IMR-90 (cell line): ENCODE measurements at places on chromosomes 16 and 17. TPM values are rescaled to one million over a fixed set of nuclear protein-coding genes. Genes with fewer than 3 reads are reported as not detected.

DNA sequence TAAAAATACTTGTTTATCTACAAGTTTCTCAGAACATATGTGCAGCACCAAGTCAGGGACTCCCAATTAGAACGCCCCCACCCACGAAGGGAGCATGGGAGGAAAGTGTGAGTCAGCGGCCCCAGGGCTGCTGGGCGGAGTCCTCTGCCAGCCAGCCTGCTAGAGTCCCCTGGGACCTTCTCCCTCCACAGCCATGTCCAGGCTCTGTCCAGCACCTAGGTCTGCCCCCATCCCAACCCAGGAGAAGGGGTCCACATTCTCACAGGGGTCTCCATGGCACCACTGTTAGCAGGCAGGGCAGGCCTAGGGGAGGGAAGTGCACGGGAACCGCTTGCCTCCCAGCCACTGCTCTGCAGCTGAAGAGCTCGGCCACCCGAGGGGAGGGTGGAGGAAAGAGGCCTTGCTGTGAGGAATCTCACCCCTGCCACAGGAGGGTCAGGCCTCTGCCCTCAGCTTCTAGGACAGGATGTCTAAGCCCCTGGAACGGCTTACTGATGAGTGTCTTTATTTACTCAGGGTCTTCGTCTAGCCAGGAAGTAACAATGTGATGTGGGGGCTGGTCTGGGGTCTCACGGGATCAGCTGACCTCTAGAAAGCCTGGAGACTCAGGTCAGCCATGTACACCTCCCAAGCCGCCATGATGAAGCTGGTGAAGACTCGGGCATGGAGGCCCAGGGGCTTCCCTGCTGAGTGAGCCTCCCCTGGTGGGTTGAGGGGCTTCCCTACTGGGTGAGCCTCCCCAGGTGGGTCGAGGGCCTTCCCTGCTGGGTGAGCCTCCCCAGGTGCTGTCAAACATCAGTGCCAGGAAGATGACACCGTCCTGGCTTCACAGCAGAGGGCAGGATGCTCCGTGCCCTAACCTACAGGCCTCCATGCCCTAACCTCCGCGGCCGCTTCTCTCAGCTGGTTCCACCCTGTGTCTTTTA, 190.3 kb downstream of the RBFOX3 start:
- no peaks in the 10 kb centered on the region for H3K4me1 ChIP-seq
- H3K27me3 ChIP-seq, result peaks cover 4% of the 10 kb centered on the region; the same call in 1 of the 2 replicates
- DNase-seq, result no peak
- no peaks in the 10 kb centered on the region for H3K36me3 ChIP-seq
- no peak overlapping the region for H3K4me3 ChIP-seq

- no peak overlapping the region for H3K4me3 ChIP-seq
- DNase-seq, result no peak
- no peak overlapping the region for H3K27ac ChIP-seq
- H3K27me3 ChIP-seq, result no peaks in the 10 kb centered on the region
- H3K36me3 ChIP-seq, result no peaks in the 10 kb centered on the region
These were observed 234.0 kb downstream of the CNTNAP4 start for GRCh38 chr16:76511203-76511602.

DNA sequence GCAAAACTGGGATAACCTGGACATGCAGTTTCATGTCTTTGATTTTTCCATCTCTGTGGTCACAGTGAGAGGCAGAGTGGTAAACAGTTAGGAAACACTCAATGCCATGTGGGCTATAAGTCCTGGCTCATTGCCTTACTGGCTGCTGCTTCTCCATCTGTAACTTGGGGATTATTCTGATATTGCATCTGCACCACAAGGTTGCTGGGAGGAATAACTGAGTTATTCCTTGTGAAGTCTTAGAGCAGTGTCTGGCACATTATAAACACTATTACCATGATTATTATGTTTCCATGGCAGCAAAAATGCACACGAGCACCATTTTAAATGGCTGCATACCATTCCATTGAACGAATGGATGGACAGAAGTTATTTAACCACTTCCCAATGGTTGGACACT, 111.7 kb upstream of the CDH5 start:
- H3K4me3 ChIP-seq, result no peak overlapping the region
- no peak overlapping the region for H3K27ac ChIP-seq
- H3K4me1 ChIP-seq, result peaks cover 6% of the 10 kb centered on the region
- no peaks in the 10 kb centered on the region for H3K36me3 ChIP-seq
- H3K27me3 ChIP-seq, result no peaks in the 10 kb centered on the region
- DNase-seq, result peak; percentile 56

GRCh38 chr16:57666353-57667047, 1.6 kb upstream of the ADGRG3 start:
- DNase-seq, result no peak
- H3K4me3 ChIP-seq, result no peak overlapping the region
- no peak overlapping the region for H3K27ac ChIP-seq
- peaks cover 21% of the 10 kb centered on the region for H3K27me3 ChIP-seq
- no peaks in the 10 kb centered on the region for H3K4me1 ChIP-seq

GRCh38 chr16:57042157-57043111, 49.9 kb upstream of the CPNE2 start:
- DNase-seq, result peak; percentile 36
- no peak overlapping the region for H3K27ac ChIP-seq
- H3K4me3 ChIP-seq, result no peak overlapping the region
- peaks cover 13% of the 10 kb centered on the region for H3K4me1 ChIP-seq
- peaks cover 13% of the 10 kb centered on the region for H3K36me3 ChIP-seq
- no peaks in the 10 kb centered on the region for H3K27me3 ChIP-seq

DNA sequence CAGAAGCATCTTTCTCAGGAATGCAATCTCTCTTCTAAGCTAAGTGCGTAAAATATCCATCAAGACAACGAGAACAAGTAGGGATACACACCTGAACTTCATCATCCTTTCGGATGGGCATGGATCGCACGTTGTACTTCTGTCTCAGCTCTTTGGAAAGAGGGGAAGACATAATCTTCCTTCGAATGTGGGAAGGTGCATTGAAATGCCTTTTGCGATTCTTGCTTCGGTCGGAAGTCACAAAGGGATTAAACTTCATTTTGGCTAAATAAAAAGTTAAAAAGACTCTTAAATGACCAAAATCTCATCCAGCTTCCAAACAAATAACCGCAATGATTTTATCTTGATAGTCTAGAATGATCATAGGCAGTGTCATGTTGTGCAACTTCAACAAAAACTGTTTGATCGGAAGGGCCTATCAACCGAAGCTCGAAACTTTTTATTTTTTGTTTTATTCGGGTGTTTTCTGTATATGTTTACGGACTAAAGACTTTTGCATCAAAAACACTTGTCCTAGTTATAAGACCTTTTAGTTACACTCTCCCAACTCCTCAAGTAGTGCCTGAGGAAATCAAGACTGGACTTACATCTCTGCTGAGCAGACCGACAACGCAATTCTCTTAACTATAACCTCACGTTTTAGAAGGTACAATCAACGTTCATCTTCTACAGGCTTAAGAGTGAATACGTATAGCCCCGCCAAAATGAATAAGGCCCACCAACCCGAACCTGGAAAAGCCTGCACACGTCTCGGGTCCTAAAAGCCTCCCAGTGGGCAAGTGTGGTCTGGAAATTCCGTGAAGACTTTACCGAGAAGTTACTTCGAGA, 727 bp downstream of the RPL26 start:
- no peak for DNase-seq
- H3K27ac ChIP-seq, result peak overlapping the region; percentile 65

The RGS11 gene
- total RNA-seq, result under 0.01 TPM in 2 replicates

DNA sequence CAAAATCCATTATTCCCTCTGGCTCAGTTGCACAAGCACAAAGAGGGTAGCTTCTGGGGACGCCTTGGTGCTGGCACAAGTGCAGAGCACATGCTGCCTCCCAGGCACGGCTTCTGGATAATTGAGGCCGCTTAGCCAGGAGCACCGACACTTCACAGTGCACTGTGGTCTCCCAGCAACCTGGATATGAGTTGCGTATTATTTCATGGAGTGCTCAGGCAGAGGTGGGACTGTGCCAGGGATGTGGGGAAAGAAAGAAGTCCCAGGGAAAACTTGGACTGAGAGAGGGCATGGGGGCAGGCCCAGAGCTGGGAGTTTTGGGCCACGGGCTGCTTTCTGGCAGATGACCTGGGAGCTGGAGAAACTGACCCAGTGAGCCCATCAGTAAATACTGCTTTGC, 37.5 kb downstream of the MPRIP start:
- H3K27ac ChIP-seq, result no peak overlapping the region
- H3K27me3 ChIP-seq, result no peaks in the 10 kb centered on the region
- DNase-seq, result no peak
- no peak overlapping the region for H3K4me3 ChIP-seq

DNA sequence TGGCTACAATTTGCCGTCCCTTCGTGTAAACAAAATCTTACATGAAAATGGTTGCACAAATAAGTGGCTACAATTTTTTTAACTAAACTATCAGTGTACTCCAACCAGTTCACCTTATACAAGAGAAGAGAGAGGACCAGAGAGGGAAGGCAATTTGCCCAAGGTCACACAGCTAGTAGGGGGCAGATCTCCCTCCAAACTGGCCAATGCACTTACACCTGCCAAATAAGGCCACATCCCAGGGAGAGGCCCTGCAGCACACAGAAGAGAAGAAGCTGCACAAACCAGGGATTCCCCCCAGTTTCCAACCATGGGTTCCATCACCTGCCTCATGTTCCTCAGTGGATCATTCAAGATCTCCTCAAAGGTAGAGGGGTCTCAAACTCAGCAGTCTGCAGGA, 349.9 kb downstream of the SOX9 start:
- no peak for DNase-seq
- no peak overlapping the region for H3K27ac ChIP-seq
- no peaks in the 10 kb centered on the region for H3K36me3 ChIP-seq

- H3K27ac ChIP-seq, result peak overlapping the region; percentile 47; the same call in 1 of the 2 replicates
- no peaks in the 10 kb centered on the region for H3K36me3 ChIP-seq
- no peaks in the 10 kb centered on the region for H3K27me3 ChIP-seq
- DNase-seq, result no peak
These were observed 559 bp downstream of the CLUH start for GRCh38 chr17:2710803-2711607.

GRCh38 chr16:49349446-49350168, 24.0 kb upstream of the C16orf78 start:
- no peaks in the 10 kb centered on the region for H3K4me1 ChIP-seq
- no peak overlapping the region for H3K4me3 ChIP-seq
- H3K27me3 ChIP-seq, result no peaks in the 10 kb centered on the region
- no peak for DNase-seq
- no peaks in the 10 kb centered on the region for H3K36me3 ChIP-seq
